Activated gamma-delta T cell (primary cell): ENCODE measurements at places on chromosomes 7 and 10.
A peak's percentile ranks its signal among the peaks of the same experiment; 100 is the strongest.

- DNase-seq = no peak
Observed at GRCh38 chr10:36110097-36110496, 468.0 kb upstream of the FZD8 start.

DNA sequence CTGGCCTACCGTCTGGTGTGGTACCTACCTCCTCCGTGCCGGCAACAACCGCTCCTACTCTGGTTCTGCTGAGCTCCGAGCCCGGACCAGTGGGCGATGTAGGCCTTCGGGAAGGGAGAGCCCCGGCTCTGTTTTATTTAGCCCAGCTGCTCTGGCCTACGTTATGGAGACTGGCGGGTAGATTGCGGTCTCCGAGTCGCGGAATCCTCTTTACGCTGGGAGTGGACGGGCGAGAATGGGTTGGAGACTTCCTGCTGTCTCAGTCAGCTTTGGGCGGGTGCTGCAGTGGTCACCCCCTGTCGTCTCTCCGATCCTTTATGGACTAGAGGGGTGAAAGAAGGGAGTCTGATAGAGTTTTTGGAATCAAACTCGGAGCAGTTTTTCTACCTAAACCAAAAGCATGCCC is 406 bp downstream of the CBLL1 start:
- no peak for DNase-seq

- DNase-seq = no peak
Observed at GRCh38 chr10:60759181-60759580, 19.1 kb upstream of the CDK1 start.

DNA sequence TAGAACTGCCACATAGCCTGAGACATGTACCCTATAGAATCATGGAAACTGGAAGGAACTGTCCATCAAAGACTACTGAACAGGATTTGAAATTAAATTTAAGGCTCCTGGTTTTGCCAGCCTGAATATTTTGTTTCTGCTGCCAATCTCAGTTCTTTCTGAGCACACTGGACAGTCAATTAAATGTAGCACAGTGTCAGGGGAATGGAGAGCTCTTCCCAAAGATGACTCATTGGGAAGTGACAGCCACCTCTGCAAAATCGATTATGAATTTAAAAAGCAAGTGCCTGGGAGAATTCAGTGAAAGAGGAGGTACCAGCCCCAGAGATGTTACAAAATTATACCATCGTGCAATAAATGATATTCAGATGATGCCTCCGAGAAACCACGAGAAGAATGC is 47.8 kb downstream of the CPXM2 start:
- DNase-seq = no peak

- no peak for DNase-seq
Observed at GRCh38 chr7:20439416-20440185, 108.9 kb downstream of the ITGB8 start.

DNA sequence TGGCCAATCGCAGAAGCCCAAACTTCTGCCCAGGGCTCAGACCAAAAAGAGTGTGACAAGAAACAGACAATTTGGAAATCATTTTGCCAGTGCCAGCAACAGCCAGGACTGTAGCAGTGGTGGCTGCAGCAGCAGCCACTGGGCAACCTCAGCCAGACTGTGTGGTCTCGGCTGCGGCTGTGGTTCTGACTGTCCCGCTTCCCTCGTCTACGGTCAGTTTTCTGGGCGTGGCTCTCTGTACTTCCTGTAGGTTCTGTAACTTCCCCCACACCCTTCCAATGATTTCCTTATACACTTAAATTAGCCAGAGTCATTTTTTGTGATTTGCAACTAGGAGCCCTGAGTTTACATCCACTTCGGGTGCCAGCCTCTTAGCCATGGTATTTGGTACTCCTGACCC is 39.9 kb downstream of the CYTH3 start:
- DNase-seq = no peak

DNA sequence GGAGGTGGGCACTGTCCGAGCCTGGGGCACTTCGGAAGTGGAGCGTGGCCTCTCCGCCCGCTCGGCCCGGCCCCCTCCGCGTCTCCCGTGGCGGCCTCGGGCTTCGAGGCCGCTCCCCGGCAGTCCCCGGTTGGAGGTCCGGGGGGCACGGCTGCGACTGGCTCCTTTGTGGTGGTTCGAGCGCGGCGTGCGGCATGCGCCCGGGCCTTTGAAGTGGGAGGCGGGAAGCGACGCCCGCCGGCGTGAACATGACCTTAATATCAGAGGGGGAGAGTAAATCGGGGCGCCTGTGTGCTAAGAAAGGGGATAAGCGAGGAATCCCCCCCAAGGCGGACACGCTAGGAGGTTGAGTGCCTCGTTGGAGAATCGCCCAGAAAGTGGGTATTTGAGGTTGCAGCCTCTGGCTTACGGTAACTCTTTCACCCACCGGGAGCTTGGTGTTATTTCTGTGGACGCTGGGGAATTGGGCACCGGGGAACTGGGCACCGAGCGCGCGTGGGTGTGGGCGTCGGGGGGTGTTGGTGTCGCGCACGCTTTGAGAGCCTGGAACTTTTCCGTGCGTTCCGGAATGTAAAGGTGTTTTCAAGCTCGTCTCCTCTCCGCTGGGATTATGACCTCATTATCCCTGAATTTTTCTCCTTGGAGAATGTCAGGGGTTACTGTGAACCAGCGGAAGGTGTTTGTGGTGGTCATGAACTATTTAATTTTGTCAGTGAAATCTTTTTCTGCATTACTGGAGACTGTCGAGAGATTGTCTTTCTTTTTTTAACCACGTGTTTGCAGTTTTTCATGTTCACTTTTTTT is 660 bp downstream of the SUV39H2 start:
- peak; percentile 31 for DNase-seq

GRCh38 chr7:29272057-29272456 is 77.5 kb downstream of the CHN2 start:
- no peak for DNase-seq
